HAP-1 (cell line): ENCODE measurements at places on chromosomes 12 and 14.
A peak's percentile ranks its signal among the peaks of the same experiment; 100 is the strongest.

DNA sequence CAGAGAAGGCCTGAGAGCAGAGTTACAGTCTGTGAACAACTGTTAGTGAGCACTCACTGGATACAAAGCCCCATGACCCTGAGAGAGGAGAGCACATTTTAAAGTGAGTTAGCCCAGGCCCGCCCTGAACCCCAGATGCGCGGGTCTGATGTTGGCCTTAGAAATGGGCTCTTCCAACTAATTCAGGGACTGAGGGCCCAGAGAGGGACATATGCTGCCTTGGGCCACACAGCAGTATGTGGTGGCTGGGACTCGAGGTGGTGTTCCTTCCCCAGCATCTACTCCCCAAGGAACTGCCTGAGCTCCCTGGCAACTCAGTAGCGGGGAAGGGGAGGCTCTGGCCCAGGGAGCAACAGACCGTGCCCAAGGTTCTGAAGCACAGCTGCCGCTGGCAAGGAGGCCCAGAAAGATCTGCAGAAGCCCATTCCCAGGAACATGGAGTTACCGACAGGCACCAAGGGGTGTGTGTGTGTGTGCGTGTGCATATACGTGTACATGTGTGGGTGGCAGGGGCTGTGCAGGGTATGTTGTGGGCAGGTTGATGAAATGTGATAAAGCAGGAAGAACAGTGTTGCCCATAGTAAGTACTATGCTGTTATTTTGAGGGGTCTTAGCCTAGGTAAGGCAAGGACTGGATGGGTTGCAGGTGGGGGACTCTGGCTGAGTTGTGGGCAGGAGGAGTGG lies 40.5 kb downstream of the KRT80 start:
- no peak for DNase-seq

DNA sequence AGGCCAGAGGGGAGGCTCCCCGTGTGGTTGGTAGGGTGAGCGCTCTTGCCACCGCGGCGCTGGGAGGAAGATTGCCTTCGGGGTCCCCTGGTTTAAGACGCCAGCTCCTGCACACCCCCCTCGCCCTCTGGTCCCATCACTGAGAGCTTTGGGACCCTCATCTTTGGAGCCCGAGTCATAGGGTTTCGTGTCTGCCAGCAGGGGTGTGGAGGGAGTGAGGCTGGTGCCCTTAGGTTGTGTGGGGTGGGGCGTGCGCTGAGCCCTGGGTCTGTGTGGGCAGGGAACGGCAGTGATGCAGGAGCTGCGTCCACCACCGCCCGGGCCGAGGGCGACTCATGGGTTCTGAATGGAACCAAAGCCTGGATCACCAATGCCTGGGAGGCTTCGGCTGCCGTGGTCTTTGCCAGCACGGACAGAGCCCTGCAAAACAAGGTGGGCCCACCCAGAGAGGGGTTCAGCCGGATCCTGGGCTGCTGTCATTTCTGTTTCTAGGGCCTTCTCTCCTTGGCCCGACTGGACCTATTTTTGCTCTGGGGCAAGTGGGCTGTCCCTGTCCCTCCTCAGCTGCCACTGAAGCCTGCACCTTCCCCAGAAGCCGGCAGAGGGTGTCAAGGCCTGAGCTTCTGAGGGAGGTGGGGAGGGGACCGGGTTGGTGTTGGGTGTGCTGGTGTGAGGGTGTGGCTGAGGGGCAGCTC lies 12.1 kb downstream of the ACADS start:
- no peak for DNase-seq

- DNase-seq: peak; percentile 40
Observed at GRCh38 chr12:121580959-121581685, at the start of gene KDM2B. KDM2B (minus strand) TSS chr12:121581023; CDS start chr12:121580911, 112 bp downstream.

GRCh38 chr12:59093073-59093772 lies 172.9 kb upstream of the LRIG3 start:
- no peak for DNase-seq

- DNase-seq: no peak
Observed at GRCh38 chr14:102654298-102654697, 61.8 kb downstream of the RCOR1 start.

GRCh38 chr12:1880153-1880845 lies 38.2 kb downstream of the CACNA2D4 start:
- DNase-seq: no peak

DNA sequence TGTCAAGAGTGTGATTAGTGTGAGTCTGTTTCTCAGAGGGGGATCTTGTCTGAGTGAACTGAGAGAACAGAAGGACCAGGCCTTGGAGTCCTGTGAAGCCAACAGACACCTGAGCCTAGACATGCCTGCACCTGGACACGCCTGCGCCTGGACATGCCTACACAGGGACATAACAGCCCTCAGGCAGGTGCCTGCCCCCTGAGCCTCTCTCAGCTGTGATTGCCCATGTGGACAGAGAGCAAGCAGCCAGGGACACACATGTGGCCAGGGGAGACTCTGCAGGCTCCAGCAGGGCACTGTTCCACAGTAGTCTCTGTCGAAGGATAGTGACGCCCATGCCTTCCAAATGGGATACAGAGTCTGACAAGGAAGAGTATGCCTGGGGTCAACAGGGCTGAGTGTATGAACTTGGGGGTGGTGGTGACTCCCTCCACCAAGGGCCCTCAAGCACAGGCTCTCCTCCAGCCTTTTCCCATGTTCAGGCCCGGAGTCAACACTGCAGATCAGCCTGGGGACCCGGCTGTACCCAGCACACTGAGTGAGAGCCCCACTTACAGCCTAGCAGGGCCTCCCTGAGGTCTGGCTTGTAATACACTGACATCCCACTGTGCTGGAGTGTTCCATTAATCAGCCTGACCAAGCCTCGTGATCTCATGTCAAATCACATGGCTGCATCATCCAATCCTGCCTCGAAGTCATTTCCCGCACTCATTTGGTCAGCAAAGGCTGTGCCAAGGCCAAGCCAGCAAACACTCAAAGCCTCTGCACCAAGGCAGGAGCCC lies 173.0 kb downstream of the CALM1 start:
- DNase-seq: no peak

- peak; percentile 11 for DNase-seq
Observed at GRCh38 chr12:79933532-79934264, 1.2 kb downstream of the PPP1R12A start.

DNA sequence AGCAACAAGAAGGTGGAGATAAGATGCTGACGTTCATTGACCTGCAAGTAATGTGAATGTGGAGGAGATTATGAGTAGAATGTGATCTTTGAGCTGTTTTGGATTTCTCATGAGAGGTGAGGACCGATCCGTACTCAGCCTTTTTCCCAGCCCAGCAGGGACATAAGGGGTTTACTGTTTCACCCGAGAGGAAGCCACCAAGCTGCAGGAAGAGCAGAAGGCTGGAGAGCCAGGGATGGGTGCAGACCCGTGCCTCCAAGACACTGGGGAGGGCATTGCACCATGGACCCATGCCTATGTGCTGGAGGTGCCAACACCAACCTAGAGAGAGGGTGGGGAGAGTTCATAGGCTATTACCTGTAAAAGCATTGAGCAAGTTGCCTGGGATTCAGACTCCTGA lies 206.0 kb upstream of the DIO3 start:
- DNase-seq: no peak
